ENCODE measurements at places on chromosomes 2 and 18. TPM values are rescaled to one million over a fixed set of nuclear protein-coding genes. Genes with fewer than 3 reads are reported as not detected.
A peak's percentile ranks its signal among the peaks of the same experiment; 100 is the strongest.

DNA sequence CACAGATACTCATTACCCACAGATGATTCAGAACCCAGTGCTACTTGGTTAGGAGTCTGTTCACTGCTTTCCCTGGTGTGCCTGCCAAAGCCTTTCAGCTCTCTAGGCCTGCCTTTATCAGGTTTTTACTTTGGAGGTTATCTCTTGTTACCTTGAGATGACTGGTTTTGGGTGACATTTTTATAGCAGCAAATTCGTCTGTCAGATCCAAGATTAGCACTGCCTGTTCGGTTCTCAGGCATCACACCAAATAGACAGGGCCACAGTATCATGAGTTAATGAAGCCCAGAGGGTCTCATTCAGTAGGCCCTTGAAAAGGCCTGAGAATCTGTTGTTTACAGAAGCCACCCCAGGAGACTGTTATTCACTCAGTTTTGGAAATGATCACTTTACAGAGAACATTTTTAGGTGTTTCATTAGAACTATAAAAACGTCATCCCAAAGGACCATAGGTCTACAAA lies 121.2 kb downstream of the OSBPL6 start:
- DNase-seq, result no peak
- H3K27ac ChIP-seq, result no peak overlapping the region
- no peaks in the 10 kb centered on the region for H3K4me1 ChIP-seq
- H3K36me3 ChIP-seq, result no peaks in the 10 kb centered on the region

- H3K4me3 ChIP-seq, result no peak overlapping the region
- H3K36me3 ChIP-seq, result no peaks in the 10 kb centered on the region
Measured at GRCh38 chr2:15732341-15733077, 140.8 kb downstream of the DDX1 start.

- H3K36me3 ChIP-seq, result no peaks in the 10 kb centered on the region
- H3K27me3 ChIP-seq, result no peaks in the 10 kb centered on the region
- DNase-seq, result no peak
- H3K4me3 ChIP-seq, result no peak overlapping the region
Measured at GRCh38 chr2:15714609-15715008, 122.9 kb downstream of the DDX1 start.

Gene SERPINB13
- total RNA-seq, result not detected

GRCh38 chr18:26482569-26482968 lies 65.8 kb downstream of the KCTD1 start:
- no peaks in the 10 kb centered on the region for H3K27me3 ChIP-seq
- H3K4me3 ChIP-seq, result no peak overlapping the region
- no peak overlapping the region for H3K27ac ChIP-seq
- peaks cover 6% of the 10 kb centered on the region for H3K4me1 ChIP-seq
- no peak for DNase-seq

Gene TOGARAM2
- 6.8 TPM for total RNA-seq

GRCh38 chr2:128790541-128791001 lies 471.9 kb upstream of the HS6ST1 start:
- no peaks in the 10 kb centered on the region for H3K36me3 ChIP-seq
- no peak for DNase-seq
- H3K27me3 ChIP-seq, result no peaks in the 10 kb centered on the region
- H3K4me1 ChIP-seq, result no peaks in the 10 kb centered on the region

DNA sequence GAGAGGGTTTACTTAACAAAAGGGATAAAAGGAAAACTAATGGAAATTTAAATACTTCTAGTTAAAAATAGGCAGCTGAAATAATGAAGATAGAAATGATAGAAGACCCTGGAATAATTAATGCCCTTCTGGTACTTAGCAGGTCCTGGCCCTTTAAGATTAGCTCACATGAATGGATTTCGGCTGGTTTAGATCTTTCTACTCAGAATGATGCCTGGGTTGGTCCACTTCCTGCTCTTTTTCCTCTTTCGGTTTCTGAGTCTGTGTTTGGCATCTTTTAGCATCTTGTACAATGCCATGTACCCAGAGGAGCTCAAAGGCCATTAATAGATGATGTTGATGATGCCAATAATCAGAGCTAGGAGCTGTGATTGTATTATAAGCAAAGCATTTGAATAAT lies 290.5 kb downstream of the CLIP4 start:
- H3K4me1 ChIP-seq, result no peaks in the 10 kb centered on the region
- H3K27ac ChIP-seq, result no peak overlapping the region
- H3K4me3 ChIP-seq, result no peak overlapping the region
- H3K27me3 ChIP-seq, result peaks cover 15% of the 10 kb centered on the region
- no peak for DNase-seq

DNA sequence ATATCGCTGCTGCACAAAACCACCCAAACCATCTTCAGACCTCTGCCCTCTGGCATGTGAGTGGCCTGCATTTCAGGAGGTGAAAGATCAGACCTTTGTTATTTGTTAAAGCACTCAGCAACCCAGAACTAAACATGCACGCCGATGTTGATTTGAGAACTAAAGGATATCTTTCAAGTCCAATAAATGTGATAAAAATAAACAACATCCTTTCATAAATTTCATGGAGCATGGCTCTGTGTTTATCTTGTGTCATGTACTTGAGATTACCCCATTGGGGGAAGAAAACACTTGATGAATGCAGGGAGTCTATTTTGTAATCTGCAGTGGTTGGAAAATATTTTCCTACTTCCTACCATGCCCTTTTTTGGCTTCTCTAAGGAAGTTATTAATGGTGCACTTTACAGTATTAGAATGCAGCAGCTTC lies 70.8 kb upstream of the GATA6 start:
- no peak for DNase-seq
- no peak overlapping the region for H3K4me3 ChIP-seq
- no peaks in the 10 kb centered on the region for H3K36me3 ChIP-seq
- H3K4me1 ChIP-seq, result peaks cover 7% of the 10 kb centered on the region

Gene INPP4A
- 150 TPM for total RNA-seq

Gene ERMN
- 7.4 TPM for total RNA-seq

- no peak overlapping the region for H3K4me3 ChIP-seq
- no peak for DNase-seq
- H3K36me3 ChIP-seq, result no peaks in the 10 kb centered on the region
- no peaks in the 10 kb centered on the region for H3K27me3 ChIP-seq
- H3K4me1 ChIP-seq, result no peaks in the 10 kb centered on the region
- H3K27ac ChIP-seq, result no peak overlapping the region
Measured at GRCh38 chr2:215364157-215365155, 52.6 kb downstream of the ATIC start.

Gene KIAA2012
- not detected for total RNA-seq

GRCh38 chr18:58024139-58024538 lies 19.9 kb upstream of the NEDD4L start:
- no peaks in the 10 kb centered on the region for H3K27me3 ChIP-seq
- no peak for DNase-seq
- H3K27ac ChIP-seq, result no peak overlapping the region
- no peak overlapping the region for H3K4me3 ChIP-seq
- H3K4me1 ChIP-seq, result no peaks in the 10 kb centered on the region
- H3K36me3 ChIP-seq, result no peaks in the 10 kb centered on the region

Gene CNTNAP5
- not detected for total RNA-seq

- H3K27me3 ChIP-seq, result no peaks in the 10 kb centered on the region
- peak overlapping the region; percentile 81 for H3K4me3 ChIP-seq
- H3K27ac ChIP-seq, result peak overlapping the region; percentile 84
- peaks cover 87% of the 10 kb centered on the region for H3K4me1 ChIP-seq
- DNase-seq, result no peak
- peaks cover 26% of the 10 kb centered on the region for H3K36me3 ChIP-seq
Measured at GRCh38 chr2:224952936-224953657, 89.2 kb downstream of the DOCK10 start.

Gene PLCD4
- total RNA-seq, result not detected

DNA sequence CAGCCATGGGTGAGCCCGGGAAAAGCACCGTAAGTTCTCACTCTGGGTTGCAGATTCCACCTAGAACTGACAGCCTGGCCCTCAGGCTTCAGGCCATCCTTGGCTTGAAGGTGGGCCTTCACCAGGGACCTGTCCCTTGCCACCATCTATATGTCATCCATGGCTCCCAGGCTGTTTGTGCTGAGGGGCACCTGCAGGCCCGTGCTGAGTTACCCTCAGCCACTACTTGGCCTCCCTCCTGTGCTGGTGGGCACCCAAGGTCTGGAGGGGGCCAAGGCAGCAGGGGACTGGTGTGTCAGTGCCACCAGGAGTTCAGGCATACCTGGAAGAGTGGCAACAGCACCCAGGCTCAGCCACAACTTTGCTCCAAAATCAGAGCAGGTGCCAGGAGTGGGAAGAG lies 326.2 kb upstream of the SMIM21 start:
- H3K36me3 ChIP-seq, result no peaks in the 10 kb centered on the region
- no peak for DNase-seq

Gene DSC2
- total RNA-seq, result not detected

- peaks cover 5% of the 10 kb centered on the region for H3K4me1 ChIP-seq
- no peak overlapping the region for H3K27ac ChIP-seq
- H3K4me3 ChIP-seq, result no peak overlapping the region
- H3K36me3 ChIP-seq, result no peaks in the 10 kb centered on the region
Measured at GRCh38 chr18:24402209-24402785, 4.7 kb upstream of the OSBPL1A start.

Data from natural killer cell treated with Interleukin-12 subunit alpha and Interleukin-12 subunit beta and Interleukin-15 and Interleukin-18, amount 100 ng/mL, for 72 hours (primary cell).